Muscle of leg (tissue), 16 donors: ENCODE measurements at places on chromosomes 11 and 22. TPM values are rescaled to one million over a fixed set of nuclear protein-coding genes. Genes with fewer than 3 reads are reported as not detected.

- DNase-seq, result no peak
- no peak overlapping the region for H3K4me3 ChIP-seq
- H3K27me3 ChIP-seq, result no peaks in the 10 kb centered on the region
- no peaks in the 10 kb centered on the region for H3K4me1 ChIP-seq
- H3K27ac ChIP-seq, result no peak overlapping the region
- no peaks in the 10 kb centered on the region for H3K36me3 ChIP-seq
Observed at GRCh38 chr11:107196732-107197131, 178.5 kb upstream of the GUCY1A2 start.

The CCDC87 gene
- 0.11 TPM for polyA plus RNA-seq

DNA sequence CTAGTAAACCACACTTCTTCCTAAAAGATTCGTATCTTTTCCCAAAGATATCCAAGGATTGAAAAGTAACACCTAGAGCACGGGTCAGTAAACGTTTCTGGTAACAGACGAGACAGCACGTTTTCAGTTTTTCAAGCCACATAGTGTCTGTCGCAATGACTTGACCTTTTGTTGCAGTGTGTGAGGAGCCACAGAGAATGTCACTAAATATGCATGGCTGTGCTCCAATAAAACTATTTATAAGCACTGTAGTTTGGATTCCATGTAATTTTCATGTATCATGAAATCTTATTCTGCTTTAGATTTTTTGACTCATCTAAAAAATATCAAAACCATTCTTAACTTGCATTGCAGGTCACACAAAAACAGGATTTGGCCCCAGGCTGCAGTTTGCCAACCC is 18.3 kb upstream of the MICAL3 start:
- H3K27me3 ChIP-seq, result no peaks in the 10 kb centered on the region
- no peaks in the 10 kb centered on the region for H3K36me3 ChIP-seq
- DNase-seq, result no peak
- peaks cover 15% of the 10 kb centered on the region for H3K4me1 ChIP-seq
- H3K27ac ChIP-seq, result no peak overlapping the region

DNA sequence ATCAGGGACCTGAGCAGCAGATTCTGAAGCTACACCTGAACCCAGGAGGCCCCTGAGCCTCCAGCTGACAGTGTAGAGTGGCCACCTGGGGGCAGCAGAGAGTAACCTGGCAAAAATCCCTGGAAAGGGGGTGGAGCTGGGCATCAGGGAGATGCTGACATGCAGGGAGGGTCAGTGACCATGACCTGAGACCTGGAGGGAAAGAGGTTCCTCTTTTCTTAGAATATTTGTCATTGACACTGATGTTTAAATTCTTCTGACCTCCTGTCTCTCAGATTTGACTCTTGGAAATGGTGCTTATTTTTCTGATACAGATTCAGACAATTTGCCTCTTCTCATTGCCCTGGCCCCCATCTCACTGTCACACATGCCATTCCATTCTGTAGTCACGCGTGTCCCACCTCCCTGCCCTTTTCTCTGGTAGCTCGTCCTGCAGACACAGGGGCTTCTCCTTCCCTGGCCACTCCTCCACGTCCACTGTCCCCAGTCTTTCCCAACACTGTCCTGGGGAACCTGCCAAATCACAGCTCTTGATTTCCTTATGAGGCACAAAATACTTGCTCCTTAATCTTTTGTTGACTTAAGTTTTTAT is 117.2 kb upstream of the IGLL5 start:
- H3K4me3 ChIP-seq, result no peak overlapping the region
- no peaks in the 10 kb centered on the region for H3K36me3 ChIP-seq

The SSTR3 gene
- not detected for polyA plus RNA-seq

GRCh38 chr11:47248304-47248663 is 330 bp downstream of the ACP2 start:
- peak overlapping the region; percentile 81 for H3K4me3 ChIP-seq
- H3K27me3 ChIP-seq, result no peaks in the 10 kb centered on the region
- H3K27ac ChIP-seq, result peak overlapping the region; percentile 73
- DNase-seq, result no peak
- H3K4me1 ChIP-seq, result peaks cover 16% of the 10 kb centered on the region

DNA sequence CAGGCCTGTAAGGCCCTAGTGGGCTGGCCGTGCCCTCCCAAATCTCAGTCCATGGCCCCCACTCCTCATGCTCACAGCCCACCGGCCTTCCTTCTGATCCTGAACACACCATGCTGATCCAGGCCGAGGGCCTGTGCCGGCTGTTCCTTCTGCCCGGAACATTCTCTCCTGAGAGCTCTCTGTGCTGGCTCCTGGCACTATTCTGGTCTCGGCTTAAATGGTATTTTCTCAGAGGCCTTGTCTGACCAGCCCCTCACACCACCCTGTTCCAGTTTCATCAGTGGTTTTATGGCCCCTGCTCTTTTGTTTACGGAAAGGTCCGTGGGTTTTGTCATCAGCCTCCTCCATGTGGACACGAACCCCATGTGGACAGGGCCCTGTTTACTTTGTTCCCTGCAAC is 22.0 kb downstream of the SPTBN2 start:
- H3K4me3 ChIP-seq, result no peak overlapping the region
- H3K36me3 ChIP-seq, result peaks cover 6% of the 10 kb centered on the region
- DNase-seq, result no peak
- H3K4me1 ChIP-seq, result no peaks in the 10 kb centered on the region
- H3K27ac ChIP-seq, result no peak overlapping the region

The SLC16A8 gene
- 2.1 TPM for polyA plus RNA-seq

GRCh38 chr11:115390441-115390840 is 113.8 kb downstream of the CADM1 start:
- H3K4me1 ChIP-seq, result no peaks in the 10 kb centered on the region
- H3K27ac ChIP-seq, result no peak overlapping the region
- DNase-seq, result no peak
- no peaks in the 10 kb centered on the region for H3K36me3 ChIP-seq
- no peaks in the 10 kb centered on the region for H3K27me3 ChIP-seq

GRCh38 chr22:29478326-29479276 is 1.4 kb upstream of the NEFH start:
- no peak overlapping the region for H3K4me3 ChIP-seq
- peaks cover 64% of the 10 kb centered on the region for H3K27me3 ChIP-seq
- no peaks in the 10 kb centered on the region for H3K36me3 ChIP-seq
- H3K4me1 ChIP-seq, result peaks cover 17% of the 10 kb centered on the region
- peak; percentile 40 for DNase-seq

GRCh38 chr11:25953006-25953405 is 378.9 kb upstream of the ANO3 start:
- no peaks in the 10 kb centered on the region for H3K27me3 ChIP-seq
- H3K4me3 ChIP-seq, result no peak overlapping the region
- H3K36me3 ChIP-seq, result no peaks in the 10 kb centered on the region
- H3K27ac ChIP-seq, result no peak overlapping the region
- H3K4me1 ChIP-seq, result no peaks in the 10 kb centered on the region

The SYT13 gene
- polyA plus RNA-seq, result 1.2 TPM

The PHF21B gene
- polyA plus RNA-seq, result 0.32 TPM

The MFNG gene
- polyA plus RNA-seq, result 6.2 TPM

DNA sequence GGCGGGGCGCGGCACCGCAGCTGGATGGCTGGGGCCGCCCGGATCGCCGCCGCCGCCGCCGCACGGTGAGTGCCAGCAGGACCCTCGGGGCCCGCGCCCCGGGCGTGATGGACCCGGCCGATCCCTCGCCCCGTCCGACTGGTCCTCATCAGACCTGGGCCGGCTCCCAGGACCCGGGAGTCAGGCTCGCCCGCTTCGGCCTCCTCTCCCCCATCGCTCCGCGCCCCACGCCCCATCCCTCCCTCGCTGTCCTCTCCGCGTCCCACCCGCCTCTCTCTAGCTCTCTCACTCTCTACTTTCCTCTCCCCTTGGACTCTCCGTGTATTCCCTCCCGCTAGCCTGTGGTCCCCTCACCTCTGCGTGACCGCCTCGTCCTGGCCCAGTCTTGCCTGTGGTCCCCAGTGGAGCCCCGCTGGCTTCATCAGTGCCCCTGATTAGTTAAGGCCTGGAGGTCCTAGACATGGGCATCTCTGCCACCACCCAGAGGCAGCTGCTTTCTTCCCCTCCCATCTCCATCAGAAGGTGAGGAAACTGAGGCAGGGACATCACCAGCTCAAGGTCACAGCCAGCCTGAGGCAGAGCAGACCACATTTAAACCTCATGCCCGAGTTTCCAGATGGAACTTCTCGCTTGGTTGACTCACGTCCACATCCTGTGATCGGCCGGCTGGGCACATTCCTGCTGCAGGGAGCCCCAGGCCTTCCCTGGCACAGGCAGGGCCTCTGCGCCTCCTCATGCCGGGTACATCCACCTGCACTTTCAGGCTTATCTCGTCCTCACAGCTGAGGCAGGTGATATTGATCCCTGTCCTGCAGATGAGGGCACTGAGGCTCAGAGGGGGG is 429 bp downstream of the SLC39A13 start:
- no peaks in the 10 kb centered on the region for H3K27me3 ChIP-seq
- peak overlapping the region; percentile 92 for H3K27ac ChIP-seq
- H3K4me3 ChIP-seq, result peak overlapping the region; percentile 86
- H3K4me1 ChIP-seq, result peaks cover 48% of the 10 kb centered on the region
- peaks cover 30% of the 10 kb centered on the region for H3K36me3 ChIP-seq

DNA sequence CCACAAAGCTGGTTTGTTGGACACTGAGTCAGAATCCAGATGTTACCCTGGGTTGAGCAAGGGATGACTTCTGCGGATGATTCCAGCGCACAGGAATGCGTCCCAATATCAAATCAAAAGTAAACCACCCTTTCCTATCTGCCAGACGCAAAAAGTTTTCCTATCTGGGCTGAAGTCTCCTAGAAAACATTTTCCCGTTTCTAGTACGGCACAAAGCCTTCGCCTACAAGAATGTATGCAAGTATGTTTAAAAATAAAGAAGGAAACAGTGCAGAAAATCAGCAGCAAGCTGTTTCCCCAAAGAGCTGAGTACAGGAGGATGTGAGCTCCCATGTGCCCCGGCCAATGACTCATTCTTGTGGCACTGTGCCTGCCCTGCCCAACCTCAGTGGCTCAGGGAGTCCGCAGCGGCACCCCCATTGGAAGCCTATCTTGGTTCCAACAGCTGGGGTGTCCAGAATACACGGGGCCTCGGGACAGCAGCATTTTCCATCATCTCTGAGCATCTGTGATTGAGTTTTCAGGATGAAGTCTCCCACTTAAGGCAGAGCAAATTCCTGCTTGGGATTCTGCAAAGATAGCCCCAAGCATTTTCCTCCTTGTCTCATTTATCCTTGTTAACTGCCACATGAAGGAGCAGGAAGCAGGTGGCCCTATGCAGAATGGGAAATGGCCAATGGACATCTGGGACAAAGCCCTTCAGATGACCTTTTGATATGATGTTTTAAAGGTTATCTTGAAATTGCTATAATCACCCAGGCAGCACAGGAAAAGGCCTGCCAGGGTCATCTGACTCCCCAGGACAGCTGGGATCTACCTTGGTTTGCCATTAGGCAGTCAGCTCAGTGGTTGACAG is 17.5 kb downstream of the KCNJ5 start:
- peak; percentile 81 for DNase-seq
- no peaks in the 10 kb centered on the region for H3K36me3 ChIP-seq
- peaks cover 44% of the 10 kb centered on the region for H3K4me1 ChIP-seq
- peak overlapping the region; percentile 51 for H3K27ac ChIP-seq
- peaks cover 16% of the 10 kb centered on the region for H3K27me3 ChIP-seq

GRCh38 chr11:119759324-119759723 is 30.3 kb upstream of the NECTIN1 start:
- no peak overlapping the region for H3K4me3 ChIP-seq
- no peak for DNase-seq
- no peak overlapping the region for H3K27ac ChIP-seq
- peaks cover 28% of the 10 kb centered on the region for H3K4me1 ChIP-seq
